Posterior vena cava (tissue), 2 donors: ENCODE measurements at places on chromosomes 1 and 21.
A peak's percentile ranks its signal among the peaks of the same experiment; 100 is the strongest.

DNA sequence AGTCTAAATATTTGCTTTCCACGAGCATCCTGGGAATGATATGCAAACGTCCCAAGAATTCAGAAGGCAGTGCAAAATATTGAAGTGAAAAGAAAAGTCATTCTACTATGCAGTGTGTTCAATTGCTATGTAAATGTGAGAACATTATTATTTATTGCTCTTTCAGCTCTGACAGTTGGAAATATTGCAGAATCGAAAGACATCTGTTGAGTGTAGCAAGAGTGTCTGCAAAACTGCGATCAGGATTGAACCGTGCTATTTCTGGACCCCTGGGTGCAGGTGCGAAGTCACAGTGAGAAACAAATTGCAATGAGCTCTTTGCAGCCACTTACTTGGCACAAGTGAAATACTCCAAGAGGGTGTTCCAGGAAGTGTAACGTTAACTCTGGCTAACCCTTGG is 566.4 kb downstream of the AJAP1 start:
- DNase-seq = no peak

GRCh38 chr1:27630859-27631491 is 4.0 kb downstream of the FGR start:
- no peak for DNase-seq

DNA sequence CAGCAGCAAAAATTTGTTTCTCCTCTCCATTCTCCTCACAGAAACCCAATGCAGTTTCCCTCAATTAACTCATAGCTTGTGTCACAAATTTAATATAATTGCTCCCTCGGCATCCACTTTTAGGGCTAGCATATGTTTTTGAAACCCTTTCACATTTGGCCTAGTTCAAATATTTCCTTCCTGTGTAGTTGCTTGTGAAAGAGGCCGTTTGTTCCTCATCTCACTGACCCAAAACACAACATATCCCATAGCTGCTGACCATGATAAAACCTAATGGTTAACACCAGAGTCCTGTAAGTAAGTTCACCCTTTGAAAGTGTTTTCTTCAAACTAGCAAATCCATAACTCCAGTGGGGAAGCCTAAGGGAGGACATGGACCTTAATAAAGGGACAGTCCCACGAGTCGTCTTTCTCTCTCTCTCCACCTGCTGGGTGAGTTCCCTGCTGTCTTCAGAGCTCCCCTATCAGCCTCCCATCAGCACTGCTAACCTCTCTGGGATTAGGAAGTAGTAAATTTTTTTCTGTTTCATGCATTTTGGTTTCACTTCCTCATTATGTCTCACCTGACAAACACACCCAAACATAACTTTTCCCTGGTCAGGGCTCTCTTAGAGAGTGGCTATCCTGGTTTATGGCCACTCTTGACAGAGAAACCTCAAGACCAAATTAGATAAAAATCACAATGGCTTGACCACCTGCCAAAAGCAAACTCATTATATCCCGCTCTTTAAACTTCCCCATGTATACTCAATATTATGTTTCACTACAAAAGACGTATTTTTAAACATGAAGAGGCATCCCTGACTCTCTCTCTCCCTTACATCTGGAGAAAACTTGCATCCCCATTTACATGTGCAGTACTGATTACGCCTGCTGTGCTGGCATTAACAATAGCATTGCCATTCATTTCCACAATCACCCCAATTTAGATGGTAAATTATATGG is 177.7 kb upstream of the HP1BP3 start:
- DNase-seq = no peak

- DNase-seq = no peak
These were observed 48.4 kb upstream of the TNFSF18 start for GRCh38 chr1:173099166-173099565.

DNA sequence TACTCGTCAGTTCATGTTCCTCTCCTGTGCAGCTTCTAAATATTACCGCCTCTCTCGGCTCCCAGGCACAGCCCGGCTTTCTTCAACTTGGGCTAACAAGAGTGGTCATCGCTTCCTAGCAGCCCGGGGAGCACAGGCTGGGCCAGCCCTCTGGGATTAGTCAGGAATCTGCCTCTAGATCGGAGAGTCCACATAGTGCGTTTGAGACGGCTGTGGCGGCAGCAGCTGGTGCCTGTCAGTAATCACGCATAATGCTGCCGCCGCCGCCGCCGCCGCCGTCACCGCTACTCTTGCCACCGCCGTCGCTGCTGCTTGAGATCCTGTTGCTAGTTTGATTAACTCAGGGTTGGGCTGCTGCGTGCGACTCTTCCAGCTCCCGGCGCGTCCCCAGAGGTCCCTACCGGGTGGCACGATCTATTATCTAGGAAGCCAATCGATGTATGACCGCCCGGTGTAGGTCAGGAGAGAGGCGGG is at the start of gene RXRG:
Gene RXRG (minus strand): TSS at position 230 of the 474 bp plus-strand sequence. CDS start 233 bp downstream, outside the sequence.
- DNase-seq = no peak

DNA sequence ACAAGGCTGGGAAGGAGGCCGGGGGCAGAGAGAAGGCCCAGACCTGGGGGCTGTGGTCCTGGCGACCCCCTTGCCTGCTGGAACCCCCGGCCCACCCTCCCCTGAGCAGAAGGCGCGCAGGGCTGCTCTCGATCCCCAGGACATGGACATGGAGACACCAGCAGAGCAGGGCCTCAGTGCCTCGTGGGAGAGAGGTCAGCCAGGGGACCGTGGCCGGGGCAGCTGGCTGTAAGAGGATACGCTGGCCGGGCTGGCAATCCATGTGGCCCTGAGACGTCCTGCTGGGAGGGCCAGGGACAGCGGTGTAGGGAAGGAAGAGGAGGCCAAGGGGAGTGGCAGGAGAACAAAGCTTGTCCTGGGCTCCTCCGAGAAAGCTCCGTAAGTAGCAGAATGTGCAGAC is 132.2 kb downstream of the CASZ1 start:
- DNase-seq = no peak

DNA sequence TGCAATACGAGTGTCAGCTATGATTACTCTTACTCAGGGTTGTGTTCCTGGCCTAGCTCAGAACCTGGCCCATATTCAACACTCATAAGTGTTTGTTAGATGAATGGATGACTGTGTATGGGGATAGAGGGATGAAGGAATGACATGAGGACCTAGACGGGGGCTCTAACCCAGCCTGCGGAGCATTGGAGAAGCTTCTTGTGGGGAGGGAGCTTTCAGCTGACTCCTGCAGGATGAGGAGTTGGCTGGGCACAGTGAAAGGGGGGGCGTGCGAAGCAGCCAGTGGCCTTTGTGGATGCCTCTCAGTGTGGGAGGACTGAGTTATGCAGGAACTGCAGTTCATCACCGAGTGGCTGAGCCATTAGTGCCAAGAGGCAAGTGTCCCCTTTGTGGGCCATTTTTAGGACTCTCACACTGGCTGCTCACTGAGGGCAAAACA is 1.2 kb upstream of the EXTL1 start:
- no peak for DNase-seq

DNA sequence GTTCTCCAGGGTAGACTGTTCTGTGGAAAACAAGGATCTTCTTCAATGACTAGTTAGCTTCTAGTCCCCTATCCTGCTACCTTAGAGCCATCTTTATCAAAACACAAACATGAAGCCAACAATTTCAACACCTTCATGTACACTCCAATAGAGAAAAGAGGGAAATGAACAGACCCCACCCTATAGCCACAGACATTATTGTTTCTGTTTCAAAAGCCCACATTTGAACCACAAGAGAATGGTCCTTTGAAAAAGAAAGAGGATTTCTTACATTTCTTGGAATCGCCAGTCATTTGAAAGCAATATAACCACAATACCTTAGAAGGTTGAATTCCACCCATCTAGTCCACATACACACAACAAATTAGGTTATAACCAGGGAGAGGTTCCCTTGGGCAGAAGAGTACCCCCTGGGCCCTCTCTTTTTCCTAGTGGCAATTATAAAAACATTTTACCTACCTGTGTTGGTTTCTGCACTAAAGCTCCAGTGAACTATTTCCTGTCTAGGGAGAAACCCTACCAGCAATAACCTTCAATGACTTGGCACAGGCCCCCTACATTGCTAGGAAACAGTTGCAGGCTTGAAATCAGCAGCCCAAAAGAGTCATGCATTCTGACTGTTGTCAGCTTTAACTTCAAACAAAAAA is 2.7 kb upstream of the LPGAT1 start:
- no peak for DNase-seq

DNA sequence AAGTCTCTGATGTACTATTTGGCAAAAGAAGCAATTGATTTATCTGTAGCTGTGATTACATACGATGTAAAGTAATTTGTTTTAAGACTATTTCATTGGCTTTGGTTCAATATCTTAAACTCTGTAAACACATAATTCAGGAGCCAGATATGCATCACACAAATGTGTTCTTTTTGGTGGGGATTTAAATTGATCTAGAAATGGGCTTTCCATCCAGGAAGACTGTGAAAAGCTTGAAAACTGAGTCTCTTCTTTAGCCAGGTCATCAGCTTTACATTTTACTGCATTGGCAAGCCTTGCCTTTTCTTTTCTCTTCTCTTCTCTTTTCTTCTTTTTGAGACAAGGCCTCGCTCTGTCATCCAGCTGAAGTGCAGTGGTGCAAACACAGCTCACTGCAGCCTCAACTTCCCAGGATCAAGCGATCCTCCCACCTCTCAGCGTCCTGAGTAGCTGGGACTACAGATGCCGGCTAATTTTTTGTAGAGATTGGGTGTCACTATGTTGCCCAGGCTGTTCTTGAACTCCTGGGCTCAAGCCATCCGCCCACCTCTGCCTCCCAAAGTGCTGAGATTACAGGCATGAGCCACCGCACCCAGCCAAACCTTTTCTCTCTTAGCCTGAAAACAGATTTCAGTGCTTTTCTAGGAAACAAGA is 1.4 kb downstream of the RCAN3 start:
- no peak for DNase-seq

GRCh38 chr1:196608390-196609369 is at the start of gene KCNT2:
KCNT2 (minus strand) TSS chr1:196608440; CDS start chr1:196608309, 131 bp downstream.
- DNase-seq = peak; percentile 91

- DNase-seq = no peak
These were observed 356.3 kb upstream of the DPYD start for GRCh38 chr1:98277118-98277517.

DNA sequence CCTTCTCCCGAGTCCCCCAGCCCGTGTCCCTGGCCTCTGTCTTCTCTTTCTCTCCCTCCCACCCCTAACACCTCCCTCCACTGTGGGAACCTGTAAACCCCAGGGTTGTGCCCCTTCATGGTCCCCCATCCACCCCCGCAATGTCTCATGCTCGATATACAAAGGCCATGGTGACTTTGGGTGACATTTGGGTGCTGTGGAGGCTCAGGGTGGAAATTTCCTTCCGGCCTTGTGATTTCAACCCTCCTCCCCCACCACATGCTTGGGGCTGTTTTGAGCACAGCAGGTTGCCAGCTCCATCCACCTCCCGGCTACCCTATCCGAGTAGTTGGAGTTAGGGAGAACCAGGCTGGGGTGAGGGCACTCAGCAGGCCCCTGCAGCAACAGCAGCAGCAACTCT is 25.7 kb upstream of the VPS13D start:
- no peak for DNase-seq

DNA sequence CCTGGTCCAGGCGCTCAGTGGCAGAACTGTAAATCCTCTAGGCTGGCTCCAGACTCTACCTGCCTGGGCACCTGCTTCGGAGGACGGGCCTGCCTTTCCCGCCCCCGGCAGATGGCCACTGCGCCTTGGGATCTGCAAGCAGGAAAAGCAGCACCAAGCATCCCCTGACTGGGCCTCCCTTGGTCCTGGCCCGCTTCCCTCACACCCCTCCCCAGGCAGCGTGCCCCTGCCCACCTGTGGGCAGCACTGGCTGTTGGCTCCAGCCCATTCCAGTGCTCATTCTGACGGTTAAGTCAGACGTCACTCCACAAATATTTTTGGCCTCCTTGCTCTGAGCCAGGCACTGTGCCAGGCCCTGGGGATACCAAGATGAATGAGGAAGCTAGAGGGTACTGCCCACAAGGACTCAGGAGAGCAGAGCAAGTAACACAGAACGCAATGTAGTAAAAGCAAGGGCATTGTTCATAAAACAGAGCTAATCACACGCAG is 22.0 kb upstream of the BLACAT1 start:
- DNase-seq = no peak

GRCh38 chr1:78871249-78871648 is 135.3 kb downstream of the ADGRL4 start:
- DNase-seq = no peak

DNA sequence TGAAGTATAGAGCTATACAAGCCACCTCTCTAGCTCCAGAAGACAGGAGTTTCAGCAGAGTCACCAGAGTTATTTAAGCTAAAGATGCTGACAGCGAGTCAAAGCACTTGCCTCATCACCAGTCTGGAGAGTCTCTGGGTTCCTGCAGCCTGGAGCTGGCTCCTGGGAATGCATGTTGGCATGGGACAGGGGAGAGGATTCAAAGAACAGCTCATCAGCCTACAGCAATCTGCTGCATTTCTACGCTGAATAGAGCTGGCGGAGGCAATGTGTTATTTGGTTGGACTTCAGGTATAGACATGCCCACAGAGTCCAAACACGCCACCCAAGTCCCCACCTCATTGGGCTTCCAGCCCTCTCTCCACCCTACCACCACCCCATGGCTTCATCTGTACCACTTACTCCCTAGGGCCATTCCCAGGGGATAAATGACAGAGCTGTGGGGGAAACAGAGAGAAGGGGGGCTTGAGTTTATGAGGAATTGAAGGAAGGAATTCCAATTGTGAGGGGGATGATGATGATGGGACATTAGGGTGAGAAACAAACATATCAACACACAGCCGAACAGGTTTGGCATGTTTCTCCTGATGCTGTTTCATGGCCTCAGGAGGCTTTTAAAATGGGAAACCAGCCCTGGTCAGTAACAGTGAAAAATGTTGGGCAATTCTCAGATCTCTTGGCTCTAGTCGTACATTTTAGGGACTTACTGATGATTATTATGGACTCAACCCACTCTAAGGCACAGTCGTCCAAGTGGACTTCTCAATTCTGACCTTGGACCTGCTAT is 58.4 kb downstream of the PLEKHA6 start:
- DNase-seq = no peak

GRCh38 chr1:51515312-51515960 is 3.6 kb downstream of the EPS15 start:
- no peak for DNase-seq

DNA sequence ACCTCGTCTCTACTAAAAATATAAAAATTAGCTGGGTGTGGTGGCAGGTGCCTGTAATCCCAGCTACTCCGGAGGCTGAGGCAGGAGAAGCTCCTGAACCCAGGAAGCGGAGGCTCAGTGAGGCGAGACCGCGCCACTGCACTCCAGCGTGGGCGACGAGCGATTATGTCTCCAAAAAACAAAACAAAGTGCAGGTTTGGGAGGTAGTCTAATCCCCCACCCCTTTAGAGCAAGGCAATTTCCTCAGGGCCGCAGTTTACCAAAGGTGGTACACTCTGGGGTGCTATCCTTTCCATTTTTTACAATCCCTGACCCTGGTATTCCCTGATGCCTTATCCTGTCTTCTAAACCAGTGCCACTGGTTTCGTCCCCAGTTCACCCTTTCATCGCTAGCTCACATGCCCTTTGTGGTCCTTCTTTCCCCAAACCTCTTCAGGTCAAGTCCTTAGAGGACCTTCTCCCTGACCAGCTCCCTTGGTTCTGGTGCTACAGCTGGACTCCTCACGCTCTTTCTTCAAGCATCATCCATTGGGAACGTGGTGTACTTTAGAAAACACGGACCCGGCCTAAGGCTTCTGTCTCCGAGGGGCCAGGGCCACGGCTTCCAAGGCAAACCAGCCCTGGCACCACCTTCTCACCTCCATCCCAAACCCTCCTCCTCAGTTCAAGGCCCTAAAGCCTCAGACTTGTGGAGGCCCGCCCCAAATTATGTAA is 873 bp downstream of the IFT25 start:
- no peak for DNase-seq

GRCh38 chr1:208059409-208060001 is 148.6 kb upstream of the CD34 start:
- DNase-seq = peak; percentile 53
